Cortex of kidney (tissue), 1 donor: ENCODE measurements at places on chromosomes 11 and 22.

DNA sequence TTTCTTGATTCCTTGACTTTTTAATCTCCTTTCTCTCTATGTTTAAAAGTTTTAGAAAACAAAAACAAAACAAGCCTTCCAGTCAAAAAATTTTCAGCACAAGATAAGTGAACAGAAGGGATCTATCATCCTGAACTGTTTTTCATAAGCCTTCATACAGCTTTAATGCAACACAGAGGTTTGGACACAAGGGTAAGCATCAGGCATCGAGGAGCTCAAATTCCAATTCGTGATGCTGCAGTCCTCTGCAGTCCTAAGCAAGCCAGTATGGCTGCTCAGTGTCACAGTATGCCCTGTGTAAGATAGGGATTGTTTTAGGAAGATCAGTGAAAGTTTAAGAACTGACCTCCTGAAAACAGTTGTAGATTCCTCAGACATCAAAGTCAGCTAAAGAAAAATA lies 740.9 kb downstream of the NTM start:
- no peak for DNase-seq

GRCh38 chr11:44573333-44573732 lies 7.9 kb downstream of the CD82 start:
- no peak for DNase-seq

DNA sequence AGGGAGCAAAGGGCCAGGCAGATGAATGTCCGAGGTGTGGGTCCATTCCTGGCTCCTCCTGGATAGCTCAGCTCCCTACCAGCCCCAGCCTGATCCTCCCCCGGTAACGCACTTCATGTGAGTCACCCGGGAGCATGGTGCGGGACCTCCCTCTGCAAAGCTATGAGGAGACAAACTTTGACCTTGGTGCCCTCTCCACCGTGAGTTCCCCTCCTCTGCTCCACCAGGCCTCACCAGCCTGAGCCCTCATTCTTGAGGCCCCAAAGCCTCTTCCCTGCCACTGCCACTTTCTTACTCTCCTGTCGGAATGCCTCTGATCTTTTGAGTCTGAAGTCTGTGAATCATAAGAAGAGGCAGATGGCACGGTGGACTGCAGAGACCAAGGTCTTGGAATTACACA lies 37.4 kb upstream of the CD82 start:
- no peak for DNase-seq

- no peak for DNase-seq
These were observed 48.4 kb downstream of the INSC start for GRCh38 chr11:15163136-15163535.

DNA sequence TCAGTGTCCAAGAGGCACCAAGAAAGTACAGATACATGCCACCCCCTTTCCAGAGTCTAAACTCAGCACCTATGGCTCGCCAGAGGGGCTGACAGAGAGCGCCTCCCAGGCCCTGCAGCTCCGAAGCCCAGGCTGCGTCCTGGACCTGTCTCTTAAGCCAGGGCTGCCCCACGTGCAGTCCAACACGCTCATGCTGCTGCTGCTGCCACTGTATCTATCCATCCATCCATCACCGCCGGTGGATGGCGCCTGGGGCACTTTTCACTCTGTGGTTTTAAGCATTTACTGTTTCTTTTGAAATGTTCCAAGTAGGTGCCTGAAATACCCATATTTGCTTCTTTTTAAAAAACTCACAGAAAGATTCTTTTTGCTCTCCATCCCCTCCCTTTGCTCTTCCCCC lies 41.8 kb downstream of the MACROD1 start:
- no peak for DNase-seq

GRCh38 chr11:43685440-43685839 lies 4.9 kb downstream of the HSD17B12 start:
- no peak for DNase-seq

GRCh38 chr22:20951932-20952380 lies 15.1 kb upstream of the AIFM3 start:
- no peak for DNase-seq

DNA sequence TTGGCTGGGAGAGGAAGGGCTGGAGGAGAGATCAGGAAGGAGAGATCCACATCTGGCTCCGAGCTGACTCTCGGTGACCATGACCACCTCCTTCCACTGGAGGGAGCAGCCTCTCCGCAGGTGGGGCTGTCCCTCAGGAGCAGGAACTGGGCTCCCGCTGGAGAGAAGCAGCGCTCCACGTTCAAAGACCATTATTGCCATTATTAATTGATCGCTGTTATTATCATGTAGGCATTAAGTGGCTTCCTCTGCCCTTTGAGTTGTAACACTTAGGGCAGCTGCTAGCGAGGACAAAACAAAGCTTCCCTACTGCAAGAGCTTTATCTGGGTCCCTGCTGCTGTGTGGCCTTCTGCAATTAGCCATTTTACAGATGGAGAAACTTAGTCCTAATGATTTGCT lies 251.9 kb downstream of the ST3GAL4 start:
- no peak for DNase-seq

DNA sequence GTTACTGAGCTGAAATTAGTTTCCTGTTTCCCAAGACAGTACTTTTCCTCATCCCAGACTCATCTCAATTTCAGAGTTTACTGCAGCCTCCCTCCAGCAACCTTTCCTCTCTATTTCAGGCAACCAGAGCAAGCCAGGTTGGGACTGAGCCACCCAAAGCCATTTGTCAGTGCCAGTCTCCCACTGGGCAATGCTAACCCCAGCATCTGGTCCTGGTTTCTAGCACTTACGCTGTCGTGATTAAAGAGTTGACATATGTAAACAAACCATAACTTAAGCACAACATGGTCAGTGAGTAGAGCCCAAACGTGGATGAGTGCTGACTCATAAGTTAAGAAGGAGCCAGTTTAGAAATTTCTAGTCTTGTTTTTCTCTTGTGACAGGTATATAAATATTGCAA lies 119.6 kb upstream of the BLID start:
- DNase-seq: no peak

DNA sequence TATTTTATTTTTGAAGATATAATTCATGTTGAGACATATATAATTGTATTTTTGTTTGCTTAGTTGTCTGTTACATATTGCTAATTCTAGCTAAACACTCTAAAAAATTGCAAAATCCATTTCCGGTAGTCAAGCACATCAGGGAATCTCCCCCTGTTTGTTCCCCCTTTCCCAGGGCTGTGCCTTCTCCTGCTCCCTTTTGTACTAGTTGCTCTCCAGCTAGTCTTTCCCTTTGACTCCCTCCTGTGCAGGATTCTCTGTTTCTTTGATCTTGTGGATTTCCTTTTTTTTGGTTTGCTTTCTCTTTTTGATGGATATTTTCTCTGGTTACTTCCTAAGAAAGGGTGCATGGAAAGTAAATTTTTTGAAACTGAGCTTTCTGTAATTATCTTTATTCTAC lies 188.1 kb upstream of the PLET1 start:
- no peak for DNase-seq

DNA sequence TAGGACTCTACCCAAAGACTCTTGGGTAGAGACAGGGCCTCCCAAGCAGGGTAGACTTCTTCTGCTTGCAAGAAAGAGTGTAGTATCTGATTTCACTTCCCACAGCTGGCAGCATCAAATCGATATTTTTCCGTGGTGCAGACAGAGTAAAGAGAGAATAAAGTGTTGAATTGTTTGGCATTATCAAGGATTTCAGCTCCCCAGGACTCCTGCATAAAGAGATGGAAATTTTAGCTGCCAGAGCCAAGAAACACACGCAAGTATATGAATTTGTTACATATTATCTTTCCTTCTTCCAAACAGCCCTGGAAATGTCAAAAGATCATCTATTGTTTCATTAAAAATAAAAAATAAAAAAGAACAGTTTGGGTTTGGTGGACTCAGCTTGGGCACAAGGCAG lies 136.8 kb downstream of the PKNOX2 start:
- DNase-seq: no peak

- no peak for DNase-seq
These were observed 512.9 kb downstream of the NTM start for GRCh38 chr11:131883332-131883731.

- DNase-seq: no peak
These were observed 1.6 kb downstream of the KIAA0930 start for GRCh38 chr22:45238957-45239680.

DNA sequence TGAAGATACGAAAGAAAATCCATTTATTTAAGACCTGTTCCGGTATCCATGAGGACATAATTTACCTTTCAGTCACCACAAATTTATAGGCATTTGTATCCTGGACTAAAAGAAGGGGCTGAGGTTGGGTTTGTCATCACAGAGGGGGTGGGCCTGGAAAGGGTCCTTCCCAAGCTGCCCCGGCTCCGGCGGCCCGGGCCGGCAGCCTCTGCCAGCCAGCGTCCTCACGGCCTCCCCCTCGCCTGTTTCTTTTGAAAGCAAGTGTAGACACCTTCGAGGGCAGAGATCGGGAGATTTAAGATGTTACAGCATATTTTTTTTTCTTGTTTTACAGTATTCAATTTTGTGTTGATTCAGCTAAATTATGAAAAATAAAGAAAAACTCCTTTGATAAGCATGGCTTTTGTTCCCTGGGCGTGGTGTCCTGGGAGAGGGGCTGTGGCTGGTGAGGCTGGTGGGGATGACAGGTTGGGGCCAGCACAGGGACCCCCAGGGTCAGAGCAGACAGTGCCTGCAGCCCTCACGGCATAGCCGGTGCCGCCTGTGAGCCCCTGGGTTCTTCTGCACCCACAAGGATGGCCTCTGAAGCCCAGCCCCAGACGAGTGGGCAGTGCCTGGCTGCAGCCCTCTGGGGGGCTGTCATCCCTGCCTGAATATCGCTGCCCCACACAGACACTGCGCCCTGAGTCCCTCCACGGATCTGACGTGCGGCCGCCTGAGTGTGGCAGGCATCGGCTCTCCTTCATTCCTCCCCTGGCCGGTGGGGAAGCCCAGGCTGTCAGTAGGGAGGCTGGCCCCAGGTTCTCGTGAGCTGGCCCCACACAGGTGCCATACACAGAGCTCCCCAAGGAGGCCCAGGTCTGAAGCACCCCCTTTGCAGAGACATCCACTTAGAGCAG lies 1075.9 kb downstream of the BRD1 start:
- DNase-seq: no peak

- DNase-seq: no peak
These were observed 155.4 kb downstream of the DBX1 start for GRCh38 chr11:20004866-20005265.

- no peak for DNase-seq
These were observed 1272.8 kb downstream of the LRRC4C start for GRCh38 chr11:40186437-40187263.

DNA sequence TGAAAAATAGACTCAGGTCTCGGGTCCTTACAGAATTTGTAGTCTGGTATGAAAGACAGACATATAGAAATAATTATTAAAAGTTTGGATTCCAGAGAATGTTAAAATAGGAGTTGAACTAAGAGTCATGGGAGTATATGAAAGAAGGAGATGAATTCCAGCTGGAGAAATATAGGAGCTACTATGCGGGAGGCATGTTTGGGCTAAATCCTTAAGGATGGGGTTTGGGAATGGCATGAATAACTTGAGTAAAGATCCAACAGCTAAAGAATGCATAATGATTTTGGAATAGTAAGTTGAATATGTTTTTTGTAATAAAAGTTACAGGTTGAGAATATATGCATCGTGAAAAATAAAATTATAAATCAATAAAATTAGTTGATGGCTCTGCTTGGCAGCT lies 129.4 kb upstream of the SLC5A12 start:
- DNase-seq: no peak

GRCh38 chr22:18063306-18063705 lies 14.5 kb upstream of the PEX26 start:
- no peak for DNase-seq

GRCh38 chr22:27867085-27867952 lies 51.7 kb downstream of the PITPNB start:
- DNase-seq: no peak

DNA sequence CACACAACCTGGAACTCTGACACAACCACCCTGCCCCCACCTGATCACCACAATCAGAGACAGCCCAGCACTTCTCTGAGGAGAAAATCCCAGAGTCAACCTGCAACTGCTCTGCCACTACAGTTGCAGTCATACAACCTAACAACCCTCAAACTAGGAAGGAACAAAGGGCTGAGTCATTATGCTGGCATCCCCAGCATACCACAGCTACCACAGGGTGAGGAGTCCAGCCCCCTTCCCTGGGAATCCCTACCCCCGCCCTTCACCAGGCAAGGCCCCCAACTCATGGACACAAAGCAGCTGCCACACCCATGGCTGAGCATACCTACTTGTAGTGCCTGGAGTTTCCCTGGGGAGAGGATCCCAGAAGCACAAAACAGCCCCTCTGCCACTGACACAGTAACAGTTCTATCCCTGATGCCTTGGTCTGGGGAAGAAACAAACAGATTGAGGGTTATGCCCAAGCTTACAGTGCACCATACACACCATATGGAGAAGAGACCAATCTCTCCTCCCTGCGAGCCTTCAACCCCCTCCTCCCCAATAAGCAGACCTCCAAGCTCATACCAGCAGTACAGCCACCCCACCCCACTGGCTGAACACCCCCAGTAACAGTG lies 68.5 kb upstream of the C11orf58 start:
- no peak for DNase-seq

- no peak for DNase-seq
These were observed 90.6 kb downstream of the GAB4 start for GRCh38 chr22:16917144-16918003.

GRCh38 chr11:68542617-68543016 lies 82.1 kb downstream of the PPP6R3 start:
- no peak for DNase-seq

DNA sequence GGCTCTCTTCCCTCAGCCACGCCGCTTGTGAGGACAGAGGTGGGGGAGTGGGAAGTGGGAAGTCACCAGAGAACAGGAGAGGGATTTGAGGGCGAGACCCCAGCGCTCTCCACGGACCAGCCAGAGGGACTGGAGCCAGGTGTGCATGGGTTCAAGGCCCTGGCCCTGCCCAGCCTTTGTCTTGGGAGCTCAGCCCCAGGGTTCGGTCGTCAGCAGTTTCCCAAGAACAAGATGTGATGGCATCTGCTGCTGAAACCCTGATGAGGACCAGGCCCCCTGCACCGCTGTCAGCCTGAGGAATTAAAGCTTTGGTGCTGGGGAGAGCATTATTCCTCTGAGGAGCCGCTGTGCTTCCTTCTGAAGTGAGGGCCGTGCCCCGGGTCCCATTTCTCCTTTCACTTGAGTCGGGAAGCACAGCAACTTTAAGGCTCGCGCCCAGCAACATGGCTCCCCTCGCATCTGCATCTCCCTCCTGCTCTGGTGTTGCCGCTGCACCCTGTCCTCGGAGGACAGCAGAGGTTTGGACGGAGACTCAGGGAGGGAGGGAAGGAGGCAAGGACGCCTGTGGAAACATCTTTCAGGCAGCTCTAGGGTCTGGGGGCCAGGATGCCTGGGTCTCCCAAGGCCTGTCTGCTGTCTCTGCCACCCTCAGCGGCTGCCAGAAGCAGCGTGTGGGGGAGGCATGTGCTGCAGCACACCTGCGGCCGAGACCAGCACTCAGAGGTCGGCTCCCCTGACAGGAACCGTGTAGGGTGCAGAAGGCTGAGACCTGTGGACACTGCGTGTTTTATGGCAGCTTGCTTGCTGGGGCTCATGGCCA lies 3.8 kb downstream of the IFITM5 start:
- DNase-seq: no peak

DNA sequence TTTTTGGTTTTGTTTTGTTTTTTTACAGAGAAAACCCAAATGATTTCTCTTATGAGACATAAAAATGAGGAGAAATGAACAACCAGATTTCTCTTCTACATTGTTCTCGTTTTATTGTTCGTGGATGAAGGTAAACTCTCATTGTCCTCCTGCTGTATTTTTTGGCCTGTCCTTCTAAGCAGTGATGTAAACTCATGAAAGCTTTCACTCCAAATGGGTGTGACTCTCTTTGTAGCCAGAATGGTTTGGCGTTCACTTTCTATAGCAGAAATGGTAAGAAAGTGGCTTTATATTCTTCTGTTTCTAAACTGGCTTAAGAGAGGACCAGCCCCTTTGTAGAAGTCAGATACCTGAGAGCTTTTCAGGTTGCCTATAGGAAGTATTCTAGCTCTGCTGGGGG lies 15.5 kb upstream of the BMAL1 start:
- DNase-seq: no peak

- DNase-seq: no peak
These were observed 198.2 kb downstream of the IGLL1 start for GRCh38 chr22:23381661-23382427.
